ENCODE measurements at places on chromosomes 3 and 15. TPM values are rescaled to one million over a fixed set of nuclear protein-coding genes. Genes with fewer than 3 reads are reported as not detected.

GRCh38 chr15:79432345-79433275 is 474 bp downstream of the MINAR1 start:
- H3K27me3 ChIP-seq, result peaks cover 45% of the 10 kb centered on the region
- DNase-seq, result no peak
- H3K4me1 ChIP-seq, result peaks cover 14% of the 10 kb centered on the region
- peak overlapping the region; percentile 62 for H3K4me3 ChIP-seq

DNA sequence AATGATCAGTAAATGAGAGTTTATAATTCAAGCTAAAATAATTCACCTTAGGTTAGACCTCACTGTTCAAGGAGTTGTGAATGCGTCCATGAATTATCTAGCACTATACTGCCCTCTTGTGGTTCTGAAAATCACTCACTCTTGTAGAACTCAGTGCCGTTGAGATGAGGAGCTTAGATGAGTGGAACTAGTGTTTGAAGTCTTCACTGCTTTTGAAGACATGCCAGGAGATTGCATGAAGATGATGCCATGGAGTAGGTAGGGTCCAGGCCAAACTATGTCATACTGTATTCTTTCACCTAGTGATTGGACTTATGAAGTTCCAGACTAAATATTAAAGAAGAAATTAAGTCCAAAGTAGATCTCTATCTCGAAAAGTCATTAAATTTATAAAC is 28.8 kb downstream of the LYSMD4 start:
- H3K27ac ChIP-seq, result peak overlapping the region; percentile 81
- H3K4me1 ChIP-seq, result peaks cover 29% of the 10 kb centered on the region
- H3K36me3 ChIP-seq, result no peaks in the 10 kb centered on the region
- no peak overlapping the region for H3K4me3 ChIP-seq

DNA sequence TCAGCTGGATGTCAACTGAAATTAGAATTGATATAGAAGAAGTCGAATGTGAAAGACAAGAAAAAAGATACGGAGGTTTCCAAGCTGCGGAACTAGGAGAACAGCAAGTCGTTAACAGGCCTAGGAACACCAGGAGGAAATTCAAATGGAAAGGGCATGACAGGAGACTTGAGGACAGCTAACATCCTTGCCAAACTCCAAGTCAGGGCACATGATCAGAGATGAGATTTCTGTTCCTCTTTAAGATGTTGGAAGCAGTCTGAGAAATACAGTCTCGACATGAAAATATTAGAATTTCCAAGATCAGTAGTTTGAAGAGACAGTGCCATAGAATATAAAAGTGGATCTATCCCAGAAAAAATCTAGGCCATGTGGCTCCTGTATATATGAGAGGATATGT is 5.0 kb downstream of the MYO5A start:
- no peaks in the 10 kb centered on the region for H3K27me3 ChIP-seq
- no peaks in the 10 kb centered on the region for H3K36me3 ChIP-seq
- H3K4me3 ChIP-seq, result no peak overlapping the region
- no peak for DNase-seq

DNA sequence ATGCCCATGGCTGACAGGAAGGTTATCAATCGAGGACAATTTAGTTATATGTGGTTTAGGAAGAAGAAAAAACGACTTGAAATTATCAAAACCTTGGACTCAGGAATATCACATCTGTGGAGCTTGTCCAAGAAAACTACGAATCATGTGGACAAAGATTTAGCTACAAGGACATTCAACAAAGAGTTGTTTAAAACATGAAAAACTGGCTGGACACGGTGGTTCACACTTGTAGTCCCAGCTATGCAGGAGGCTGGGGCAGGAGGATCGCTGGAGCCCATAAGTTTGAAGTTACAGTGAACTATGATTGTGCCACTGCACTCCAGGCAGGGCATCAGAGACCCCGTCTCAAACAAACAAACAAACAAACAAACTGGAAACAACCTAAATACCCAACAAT is 142.4 kb downstream of the MAGI1 start:
- H3K4me1 ChIP-seq, result no peaks in the 10 kb centered on the region
- H3K27ac ChIP-seq, result no peak overlapping the region
- no peaks in the 10 kb centered on the region for H3K27me3 ChIP-seq
- H3K36me3 ChIP-seq, result no peaks in the 10 kb centered on the region
- no peak for DNase-seq
- no peak overlapping the region for H3K4me3 ChIP-seq

DNA sequence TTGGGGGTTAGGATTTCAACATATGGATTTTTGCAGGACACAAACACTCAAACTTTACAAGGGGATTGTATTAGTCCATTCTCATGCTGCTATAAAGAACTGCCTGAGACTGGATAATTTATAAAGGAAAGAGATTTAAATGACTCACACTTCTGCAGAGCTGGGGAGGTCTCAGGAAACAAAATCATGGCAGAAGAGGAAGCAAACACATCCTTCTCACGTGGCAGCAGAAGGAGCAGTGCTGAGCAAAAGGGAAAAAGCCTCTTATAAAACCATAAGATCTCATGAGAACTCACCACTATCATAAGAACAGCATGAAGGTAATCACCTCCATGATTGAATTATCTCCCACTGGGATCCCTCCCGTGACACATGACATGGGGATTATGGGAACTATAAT is 1183.1 kb downstream of the ZPLD1 start:
- H3K4me3 ChIP-seq, result no peak overlapping the region
- DNase-seq, result no peak
- H3K4me1 ChIP-seq, result no peaks in the 10 kb centered on the region
- no peaks in the 10 kb centered on the region for H3K27me3 ChIP-seq

- DNase-seq, result peak; percentile 42
- peaks cover 18% of the 10 kb centered on the region for H3K4me1 ChIP-seq
- H3K4me3 ChIP-seq, result no peak overlapping the region
These were observed 143.6 kb upstream of the BHLHE40 start for GRCh38 chr3:4835616-4836043.

- H3K27me3 ChIP-seq, result peaks cover 5% of the 10 kb centered on the region
- no peaks in the 10 kb centered on the region for H3K4me1 ChIP-seq
- no peak overlapping the region for H3K27ac ChIP-seq
- H3K4me3 ChIP-seq, result no peak overlapping the region
- no peaks in the 10 kb centered on the region for H3K36me3 ChIP-seq
These were observed 21.9 kb downstream of the CYP8B1 start for GRCh38 chr3:42853739-42854302.

- DNase-seq, result no peak
- H3K27ac ChIP-seq, result no peak overlapping the region
- no peaks in the 10 kb centered on the region for H3K4me1 ChIP-seq
- H3K36me3 ChIP-seq, result no peaks in the 10 kb centered on the region
These were observed 53.2 kb upstream of the BOC start for GRCh38 chr3:113158171-113158570.

DNA sequence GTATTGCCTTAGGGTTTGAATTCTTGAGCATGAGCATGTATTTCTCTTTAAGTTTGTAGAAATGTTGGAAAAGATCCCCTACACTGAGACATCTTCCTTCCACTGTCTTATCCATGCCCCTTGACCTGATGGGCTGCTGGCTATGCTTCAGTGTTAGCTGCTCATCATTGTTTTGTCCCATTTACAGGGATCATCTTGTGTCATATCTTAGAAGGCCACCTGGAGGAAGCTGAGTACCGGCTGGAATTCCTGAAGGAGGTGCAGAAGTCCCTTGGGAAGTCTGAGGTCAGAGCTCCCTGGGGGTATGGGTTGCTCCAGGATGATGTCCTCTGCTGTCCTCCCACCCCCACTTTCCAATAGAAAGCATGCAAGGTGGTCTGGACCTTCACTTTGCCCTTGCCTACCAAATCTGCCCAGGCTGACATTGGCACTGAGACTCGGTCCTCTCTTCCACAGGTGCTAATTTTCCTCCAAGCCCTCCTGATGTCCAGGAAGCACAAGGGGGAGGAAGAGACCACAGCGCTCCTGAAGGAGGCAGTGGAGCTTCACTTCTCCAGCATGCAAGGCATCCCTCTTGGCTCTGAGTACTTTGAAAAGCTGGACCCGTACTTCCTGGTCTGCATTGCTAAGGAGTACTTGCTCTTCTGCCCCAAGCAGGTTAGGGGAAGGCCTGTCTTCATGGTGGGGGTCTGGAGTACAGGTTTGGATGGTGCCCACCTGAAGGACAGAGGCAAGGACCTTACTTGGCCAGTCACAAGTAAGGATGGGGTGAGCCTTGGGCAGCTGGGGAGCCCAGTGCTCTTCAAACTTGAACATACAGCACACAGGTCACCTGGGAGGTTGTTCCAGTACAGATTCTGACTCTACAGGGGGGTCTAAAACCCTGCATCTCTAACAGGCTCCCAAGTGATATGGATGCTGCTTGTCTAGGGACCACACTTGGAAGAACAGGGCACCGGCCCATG is 17.7 kb downstream of the TTC21A start:
- no peak overlapping the region for H3K27ac ChIP-seq
- H3K4me1 ChIP-seq, result peaks cover 6% of the 10 kb centered on the region
- H3K36me3 ChIP-seq, result no peaks in the 10 kb centered on the region
- H3K27me3 ChIP-seq, result no peaks in the 10 kb centered on the region
- no peak for DNase-seq
- H3K4me3 ChIP-seq, result no peak overlapping the region

- DNase-seq, result no peak
- H3K27ac ChIP-seq, result no peak overlapping the region
- H3K27me3 ChIP-seq, result no peaks in the 10 kb centered on the region
- no peaks in the 10 kb centered on the region for H3K4me1 ChIP-seq
These were observed 72.2 kb downstream of the KLHL25 start for GRCh38 chr15:85722374-85723152.

DNA sequence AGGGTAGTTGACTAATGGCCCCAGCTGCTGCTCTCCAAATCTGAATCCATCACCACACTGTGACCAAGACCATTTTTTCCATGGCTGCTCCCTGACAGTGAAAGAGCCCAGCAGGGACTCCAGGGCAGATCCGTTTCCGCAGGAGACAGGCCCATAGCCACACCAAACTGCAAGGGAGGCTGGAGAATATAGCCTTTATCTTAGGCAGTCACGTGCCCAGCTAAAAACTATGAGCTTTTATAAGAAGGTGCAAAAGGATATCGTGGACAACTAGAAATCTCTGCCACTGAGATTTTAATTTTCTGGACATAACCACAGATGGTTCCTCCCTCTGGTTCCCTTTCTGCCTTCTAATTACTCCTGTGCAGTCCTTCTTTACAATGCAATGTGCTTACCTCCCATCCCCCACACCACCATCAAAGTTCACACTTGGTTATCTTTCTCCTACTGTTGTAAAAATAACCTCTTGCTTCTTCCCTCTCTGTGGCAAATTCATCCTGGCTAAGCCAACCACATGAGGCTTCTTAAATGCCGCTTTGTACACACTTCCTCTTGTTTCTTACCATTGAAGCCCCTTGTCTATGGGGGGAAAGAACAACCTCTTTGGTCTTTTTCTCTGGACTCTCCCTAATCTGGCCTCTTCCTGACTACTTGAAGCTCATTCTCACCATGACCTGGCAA is 233.7 kb downstream of the SHQ1 start:
- DNase-seq, result no peak
- H3K4me1 ChIP-seq, result no peaks in the 10 kb centered on the region
- no peaks in the 10 kb centered on the region for H3K36me3 ChIP-seq
- no peak overlapping the region for H3K4me3 ChIP-seq
- H3K27ac ChIP-seq, result no peak overlapping the region

DNA sequence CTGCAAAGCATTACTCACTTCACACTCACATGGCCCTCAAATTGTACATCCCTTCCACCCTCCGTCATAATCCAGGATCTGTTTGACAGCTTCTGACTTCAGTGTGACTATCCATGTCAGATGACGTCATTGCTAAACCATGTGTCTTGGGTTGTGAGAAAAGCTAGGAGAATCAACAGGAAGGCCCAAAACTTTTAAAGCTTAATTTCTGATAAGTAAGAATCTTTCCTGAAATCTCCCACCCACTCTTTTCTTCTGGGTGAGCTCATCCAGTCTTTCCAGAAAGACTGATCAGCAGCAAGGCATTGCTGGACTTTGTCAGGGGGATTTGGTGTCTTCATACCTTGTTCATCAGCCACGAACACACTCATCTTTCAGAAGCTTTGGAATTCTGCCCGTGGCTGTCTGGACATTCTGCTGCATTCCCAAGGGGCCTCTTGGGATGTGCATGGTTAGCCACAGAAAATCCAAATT is 11.5 kb upstream of the LMCD1 start:
- no peaks in the 10 kb centered on the region for H3K27me3 ChIP-seq
- H3K27ac ChIP-seq, result peak overlapping the region; percentile 82
- no peaks in the 10 kb centered on the region for H3K36me3 ChIP-seq
- H3K4me1 ChIP-seq, result peaks cover 40% of the 10 kb centered on the region
- no peak overlapping the region for H3K4me3 ChIP-seq

DNA sequence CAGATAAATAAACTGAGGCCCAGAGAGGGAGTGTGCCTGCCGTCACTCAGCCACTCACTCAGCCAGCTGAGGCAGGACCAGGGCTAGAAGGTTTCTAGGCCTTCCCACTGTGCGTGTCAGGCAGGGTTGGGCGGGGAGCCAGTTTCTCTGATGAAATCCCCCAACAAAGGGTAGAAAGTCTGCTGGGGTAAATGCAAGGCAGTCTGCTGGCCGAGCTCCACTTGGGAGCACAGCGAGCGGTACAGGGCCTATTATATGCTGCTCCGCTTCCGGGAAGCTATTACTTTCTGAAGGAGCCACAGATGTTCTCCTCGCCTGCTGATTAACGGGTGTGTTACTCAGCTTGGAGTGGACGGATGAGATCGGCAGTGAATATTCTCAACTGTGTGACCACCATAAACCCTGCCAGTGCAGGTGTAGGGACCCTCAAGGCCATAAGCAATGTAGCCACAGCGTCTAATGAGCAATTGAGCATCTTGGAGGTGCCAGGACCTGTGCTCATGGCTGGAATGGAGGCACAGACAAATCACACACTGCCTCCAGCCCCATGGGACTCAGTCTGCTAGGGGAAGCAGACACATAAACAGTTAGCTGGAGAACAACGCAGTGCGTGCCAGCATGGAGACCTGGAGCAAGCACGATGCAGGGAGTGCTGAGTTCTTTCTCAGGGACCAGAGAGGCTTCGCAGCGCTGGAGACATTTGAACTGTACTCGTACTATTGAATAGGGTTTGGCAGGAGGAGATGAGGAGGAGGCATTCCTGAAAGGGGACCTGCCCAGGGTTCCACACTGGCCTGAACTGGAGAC is 42.1 kb downstream of the CORO2B start:
- H3K27ac ChIP-seq, result peak overlapping the region; percentile 63
- H3K4me1 ChIP-seq, result peaks cover 51% of the 10 kb centered on the region
- DNase-seq, result peak; percentile 96
- no peaks in the 10 kb centered on the region for H3K36me3 ChIP-seq

- peaks cover 3% of the 10 kb centered on the region for H3K36me3 ChIP-seq
- no peak overlapping the region for H3K4me3 ChIP-seq
- peaks cover 5% of the 10 kb centered on the region for H3K4me1 ChIP-seq
These were observed 3.3 kb downstream of the LYSMD4 start for GRCh38 chr15:99729920-99730319.

GRCh38 chr3:197456261-197457091 is 99.3 kb downstream of the BDH1 start:
- H3K4me3 ChIP-seq, result peak overlapping the region; percentile 45
- H3K27ac ChIP-seq, result peak overlapping the region; percentile 81
- no peaks in the 10 kb centered on the region for H3K27me3 ChIP-seq
- peak; percentile 88 for DNase-seq
- no peaks in the 10 kb centered on the region for H3K36me3 ChIP-seq
- peaks cover 14% of the 10 kb centered on the region for H3K4me1 ChIP-seq

PLAAT1 gene
- total RNA-seq, result 3.9 TPM

XCR1 gene
- not detected for total RNA-seq

ADGRG7 gene
- total RNA-seq, result not detected

NR1I2 gene
- not detected for total RNA-seq

RFTN1 gene
- total RNA-seq, result 56.8 TPM

RAD54L2 gene
- total RNA-seq, result 27.4 TPM

PPP2R3A gene
- 18.7 TPM for total RNA-seq

ADAMTS7 gene
- total RNA-seq, result 25.5 TPM

CHDH gene
- 0.22 TPM for total RNA-seq

ZPLD1 gene
- 0.60 TPM for total RNA-seq

RTP1 gene
- total RNA-seq, result not detected

FHIT gene
- 6.7 TPM for total RNA-seq

COLQ gene
- total RNA-seq, result 1.2 TPM

All from astrocyte (in vitro differentiated cells and primary cell).